Keratinocyte (primary cell): ENCODE measurements at places on chromosomes 5 and 9. TPM values are rescaled to one million over a fixed set of nuclear protein-coding genes. Genes with fewer than 3 reads are reported as not detected.
A peak's percentile ranks its signal among the peaks of the same experiment; 100 is the strongest.

GRCh38 chr5:87645224-87645623, 232.5 kb upstream of the CCNH start:
- H3K36me3 ChIP-seq, result no peaks in the 10 kb centered on the region
- no peak overlapping the region for H3K4me3 ChIP-seq
- H3K27ac ChIP-seq, result no peak overlapping the region
- no peaks in the 10 kb centered on the region for H3K27me3 ChIP-seq
- H3K4me1 ChIP-seq, result no peaks in the 10 kb centered on the region

DNA sequence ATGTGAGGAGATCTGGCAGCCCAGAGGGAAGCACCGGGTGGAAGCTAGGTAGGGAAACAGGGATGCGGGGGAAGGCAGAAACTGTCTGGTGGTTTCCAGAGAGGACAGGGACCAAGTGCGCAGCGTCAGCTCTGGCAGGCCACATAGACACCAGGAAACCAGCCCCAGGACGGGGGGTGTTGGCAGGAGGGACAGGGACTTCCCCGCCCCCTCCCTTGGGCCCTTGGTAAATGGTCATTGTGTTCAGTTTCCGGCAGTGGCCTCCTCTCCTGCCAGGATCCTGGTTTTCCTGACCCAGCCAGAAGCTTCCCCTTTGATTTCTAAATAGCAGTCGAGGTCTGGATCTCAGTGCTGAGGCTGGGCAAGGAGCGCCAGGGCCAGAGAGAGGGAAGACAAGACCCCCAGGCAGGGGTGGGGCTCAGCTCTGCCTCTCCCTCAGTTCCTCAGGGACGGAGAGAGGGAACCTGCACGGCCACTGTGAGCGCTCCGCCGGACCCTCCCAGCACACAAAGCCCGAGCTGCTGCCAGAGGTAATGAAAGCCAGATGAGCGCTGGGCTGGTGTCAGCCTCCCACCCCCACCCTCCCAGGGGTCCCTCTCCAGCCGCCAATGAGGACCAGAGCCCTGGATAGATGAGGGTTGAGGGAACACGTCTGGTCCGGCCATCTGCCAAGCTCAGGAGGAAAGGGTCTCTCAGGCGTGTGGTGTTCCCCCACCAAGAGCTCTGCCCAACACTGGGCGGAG, 1.8 kb downstream of the RALGDS start:
- peaks cover 19% of the 10 kb centered on the region for H3K4me1 ChIP-seq
- no peak for DNase-seq
- no peak overlapping the region for H3K4me3 ChIP-seq
- H3K36me3 ChIP-seq, result no peaks in the 10 kb centered on the region
- H3K27me3 ChIP-seq, result no peaks in the 10 kb centered on the region
- H3K27ac ChIP-seq, result no peak overlapping the region

DNA sequence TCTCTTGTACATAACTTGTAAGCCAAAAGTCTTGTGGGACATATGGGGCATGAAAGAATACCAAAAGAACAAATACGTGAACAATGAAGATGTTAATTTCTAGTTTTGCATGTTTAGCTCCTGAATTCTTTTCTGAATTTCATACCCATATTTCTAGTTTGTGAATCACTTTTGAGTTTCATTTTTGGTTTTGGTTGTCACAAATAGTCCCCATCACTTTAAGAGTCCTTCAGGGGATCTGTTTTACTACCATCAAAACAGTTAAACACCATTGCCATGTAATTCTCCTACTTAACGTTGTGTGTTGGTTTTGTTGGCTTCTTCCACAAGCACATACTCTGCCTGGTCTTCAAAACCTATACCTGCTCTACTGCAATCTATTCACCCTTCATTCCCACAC, 27.0 kb downstream of the VCAN start:
- DNase-seq, result no peak
- H3K27ac ChIP-seq, result no peak overlapping the region
- no peaks in the 10 kb centered on the region for H3K4me1 ChIP-seq
- no peaks in the 10 kb centered on the region for H3K27me3 ChIP-seq
- no peaks in the 10 kb centered on the region for H3K36me3 ChIP-seq

- no peaks in the 10 kb centered on the region for H3K36me3 ChIP-seq
- peak within 1 kb of the TSS; percentile 53 for H3K4me3 ChIP-seq
- no peak within 1 kb of the TSS for H3K27ac ChIP-seq
- no peak for DNase-seq
Observed at GRCh38 chr9:137046088-137046787, at the start of gene NPDC1. TSS of gene NPDC1 (minus strand) at chr9:137046177. CDS start at chr9:137045989, 188 bp downstream.

GRCh38 chr5:175534070-175534932, 55.9 kb downstream of the SFXN1 start:
- H3K27me3 ChIP-seq, result no peaks in the 10 kb centered on the region
- no peak overlapping the region for H3K27ac ChIP-seq
- no peak overlapping the region for H3K4me3 ChIP-seq
- DNase-seq, result peak; percentile 30

GRCh38 chr9:14066831-14067230, 247.1 kb downstream of the NFIB start:
- no peak overlapping the region for H3K4me3 ChIP-seq
- H3K36me3 ChIP-seq, result no peaks in the 10 kb centered on the region
- no peak overlapping the region for H3K27ac ChIP-seq
- no peaks in the 10 kb centered on the region for H3K27me3 ChIP-seq

Gene KIF4B
- polyA plus RNA-seq, result not detected in 3 replicates

Gene NXNL2
- polyA plus RNA-seq, result 0.17 to 0.33 TPM (median 0.26 TPM) in 3 replicates

Gene C1QTNF3
- 0.17 to 1.1 TPM (median 1.0 TPM) in 3 replicates for polyA plus RNA-seq

Gene SPATA31A3
- polyA plus RNA-seq, result not detected in 3 replicates

Gene OMD
- polyA plus RNA-seq, result not detected in 3 replicates

Gene C9
- polyA plus RNA-seq, result 0.04 TPM in 1 of 3 replicates, not detected in the others

Gene SLC6A18
- not detected in 3 replicates for polyA plus RNA-seq

Gene ADRB2
- polyA plus RNA-seq, result 29.4 to 39.7 TPM (median 36.3 TPM) in 3 replicates

Gene SLC25A2
- polyA plus RNA-seq, result not detected in 3 replicates

Gene LOX
- polyA plus RNA-seq, result 0.13 to 0.93 TPM (median 0.33 TPM) in 3 replicates
